Activated effector memory CD4-positive, alpha-beta T cell treated with Interleukin-2 at 50 U/mL for 16 hours (primary cell): ENCODE measurements at places on chromosomes 13 and 19.

- DNase-seq: no peak
These were observed 22.9 kb downstream of the SLC7A1 start for GRCh38 chr13:29572575-29572974.

GRCh38 chr13:107927557-107927956, 287.8 kb downstream of the LIG4 start:
- DNase-seq: no peak

DNA sequence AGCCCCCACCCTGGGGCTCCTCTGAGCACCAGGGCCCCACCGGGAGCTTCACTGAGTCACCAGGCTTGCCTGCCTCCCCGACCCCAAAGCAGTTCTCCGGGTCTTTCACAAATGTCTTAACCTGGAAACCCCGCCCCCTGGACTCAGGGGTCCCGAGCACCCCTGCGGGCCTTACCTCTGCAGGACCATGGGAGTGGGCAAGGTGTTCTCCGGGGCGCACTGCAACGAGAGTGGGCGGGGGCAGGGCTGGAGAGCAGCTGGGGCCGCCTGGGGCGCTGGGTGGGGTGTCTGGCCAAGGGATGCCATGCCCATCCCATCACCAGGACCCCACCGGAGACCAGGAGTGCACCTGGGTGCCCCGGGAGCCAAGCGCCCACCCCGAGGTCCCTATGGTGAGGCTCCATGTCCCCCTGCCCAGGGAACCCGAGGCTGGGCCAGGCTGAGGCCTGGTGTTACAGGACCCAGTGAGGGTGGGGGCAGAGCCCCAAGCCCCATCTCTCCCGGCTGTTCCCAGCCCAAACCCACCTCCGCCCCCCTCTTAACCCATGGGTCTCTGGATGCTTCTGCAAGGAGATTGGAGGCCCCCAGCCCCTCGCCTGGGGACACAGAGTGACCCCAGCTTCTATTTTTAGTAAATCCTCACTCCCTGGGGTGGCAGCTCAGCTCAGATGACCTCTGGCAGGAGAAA, 10.9 kb downstream of the MKNK2 start:
- DNase-seq: no peak

- no peak for DNase-seq
These were observed 506 bp upstream of the GAS6 start for GRCh38 chr13:113864273-113864890.

DNA sequence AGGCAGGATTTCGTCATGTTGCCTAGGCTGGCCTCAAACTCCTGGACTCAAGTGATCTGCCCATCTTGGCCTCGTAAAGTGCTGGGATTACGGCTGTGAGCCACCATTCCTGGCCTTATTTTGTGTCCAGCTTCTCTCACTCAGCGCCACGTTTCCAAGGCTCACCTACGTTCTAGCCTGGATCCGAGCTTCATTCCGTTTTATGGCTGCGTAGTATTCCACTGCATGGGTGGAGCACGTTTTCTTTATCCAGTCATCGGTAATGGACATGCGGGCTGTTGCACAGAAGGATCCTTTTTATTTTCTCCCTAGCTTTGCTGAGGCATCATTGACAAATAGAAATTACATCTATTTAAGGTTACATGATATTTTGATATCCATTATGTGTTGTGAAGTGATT, 16.6 kb downstream of the ADGRL1 start:
- DNase-seq: no peak

DNA sequence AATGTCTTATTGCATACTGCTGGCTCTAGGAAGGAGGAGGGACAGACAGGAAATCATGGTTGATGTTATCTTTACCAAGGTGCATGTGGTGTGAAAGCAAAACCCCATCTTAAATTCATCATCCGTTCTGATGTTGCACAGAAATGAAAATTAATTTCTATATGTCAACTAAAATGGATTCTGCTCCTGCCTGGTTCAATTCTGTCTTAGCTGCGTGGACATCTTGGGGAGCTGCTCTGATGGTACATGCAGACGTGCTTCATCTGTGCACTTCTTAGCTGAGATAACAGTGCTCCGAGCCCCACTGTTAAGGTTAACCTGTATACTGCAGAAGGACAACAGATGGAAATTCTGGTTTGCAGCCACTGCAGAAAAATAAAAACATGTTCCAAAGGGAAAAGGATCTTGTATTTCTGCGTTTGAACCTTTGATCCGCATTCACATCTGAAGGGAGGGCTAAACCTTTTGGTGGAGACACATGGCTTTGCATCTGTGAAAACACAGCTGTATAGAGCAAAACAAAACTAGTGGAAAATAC, 155.6 kb downstream of the TM9SF2 start:
- DNase-seq: peak; percentile 18

- DNase-seq: peak; percentile 54
These were observed at the start of gene CD37 for GRCh38 chr19:49335071-49335783. Gene CD37 (plus strand): TSS chr19:49335406. CDS start chr19:49335541, 135 bp downstream.

- no peak for DNase-seq
These were observed 5.8 kb upstream of the USE1 start for GRCh38 chr19:17209126-17210036.

DNA sequence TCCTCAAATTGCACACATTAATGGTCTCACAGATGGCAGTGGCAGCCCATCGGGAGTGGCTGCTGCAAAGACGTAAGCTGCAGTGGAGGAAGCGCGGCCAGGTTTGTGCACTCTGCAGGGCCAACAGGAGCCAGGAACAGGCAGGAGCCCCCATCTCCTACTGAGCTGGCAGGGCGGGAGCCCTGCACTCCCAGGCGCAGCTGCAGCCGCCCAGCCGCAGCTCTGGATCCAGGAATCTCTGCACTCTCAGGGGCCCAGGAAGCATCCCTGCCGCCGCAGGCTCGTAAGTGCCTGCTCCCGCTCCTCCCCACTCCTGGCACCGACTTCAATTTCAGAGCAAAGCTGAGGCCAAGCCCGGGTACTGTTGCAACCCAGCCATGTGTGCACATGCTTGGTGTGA, 37.5 kb downstream of the ANKRD27 start:
- no peak for DNase-seq
